ENCODE measurements at places on chromosomes 12 and 14.

GRCh38 chr12:54207539-54208294 is 18.9 kb upstream of the SMUG1 start:
- DNase-seq = peak; percentile 68

GRCh38 chr12:54479421-54479820 is 6.0 kb upstream of the GTSF1 start:
- DNase-seq = peak; percentile 93

DNA sequence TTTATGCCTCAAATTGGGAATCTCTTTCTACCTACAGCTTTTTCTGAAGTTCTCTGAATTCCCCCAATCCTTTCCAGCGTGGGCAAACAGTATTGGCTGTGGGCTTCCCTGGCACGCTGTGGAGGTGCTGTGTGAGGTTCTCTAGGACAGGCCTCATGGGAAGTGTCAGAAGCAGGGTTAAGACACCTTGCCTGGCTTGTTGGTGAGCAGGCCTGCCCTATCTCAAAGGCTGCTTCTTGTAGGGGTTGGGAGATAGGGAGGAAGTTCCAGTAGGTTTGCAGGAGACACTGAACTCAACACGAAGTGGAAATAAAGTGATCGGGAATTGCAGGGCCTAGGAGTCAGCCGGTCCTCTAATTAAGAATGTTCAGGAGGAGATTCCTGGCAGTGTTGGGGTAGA is 30.0 kb upstream of the DCD start:
- no peak for DNase-seq

DNA sequence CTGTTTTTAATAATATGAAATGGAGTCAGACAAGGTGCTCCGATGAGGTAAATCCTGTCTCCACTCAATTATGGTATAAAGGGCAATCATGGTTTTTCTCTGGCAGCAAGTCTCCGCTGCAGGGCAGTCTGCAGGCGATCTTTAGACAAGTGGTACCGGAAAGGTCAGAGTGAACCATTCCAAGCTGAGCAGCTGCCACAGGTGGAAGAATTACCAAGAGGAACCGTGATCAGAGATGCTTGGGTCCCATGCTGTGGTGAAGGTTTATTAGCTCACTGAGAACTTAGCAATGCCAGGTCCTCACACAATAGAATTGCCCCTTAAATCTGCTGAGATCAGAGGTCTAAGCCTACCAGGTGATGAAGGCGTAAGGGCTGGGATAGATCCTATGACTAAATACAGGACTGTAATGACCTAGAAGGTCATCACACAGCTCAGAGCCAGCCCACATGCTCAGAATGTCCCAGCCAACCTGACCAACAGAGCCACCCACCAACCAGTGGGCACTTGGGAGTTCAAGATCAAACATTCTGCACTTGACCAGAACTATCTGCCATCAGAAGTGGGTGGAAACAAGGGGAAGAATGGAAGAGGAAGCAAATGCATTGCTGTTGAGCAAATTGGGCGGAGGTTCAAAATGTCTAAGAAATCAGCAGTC is 175.2 kb upstream of the BCL2L14 start:
- no peak for DNase-seq

DNA sequence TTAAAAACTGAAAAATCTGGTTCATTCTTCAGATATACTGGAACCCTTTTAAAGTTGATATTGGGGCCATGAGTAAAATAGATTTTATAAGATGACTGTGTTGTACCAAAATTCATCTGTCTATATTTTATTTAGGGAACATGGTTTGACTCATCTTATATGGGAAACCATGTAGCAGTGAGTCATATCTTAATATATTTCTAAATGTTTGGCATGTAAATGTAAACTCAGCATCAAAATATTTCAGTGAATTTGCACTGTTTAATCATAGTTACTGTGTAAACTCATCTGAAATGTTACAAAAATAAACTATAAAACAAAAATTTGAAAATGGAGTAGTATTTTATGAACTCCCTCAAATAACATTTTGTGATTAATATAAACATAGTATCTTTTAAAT is 14.2 kb downstream of the PTGER2 start:
- DNase-seq = peak; percentile 29

DNA sequence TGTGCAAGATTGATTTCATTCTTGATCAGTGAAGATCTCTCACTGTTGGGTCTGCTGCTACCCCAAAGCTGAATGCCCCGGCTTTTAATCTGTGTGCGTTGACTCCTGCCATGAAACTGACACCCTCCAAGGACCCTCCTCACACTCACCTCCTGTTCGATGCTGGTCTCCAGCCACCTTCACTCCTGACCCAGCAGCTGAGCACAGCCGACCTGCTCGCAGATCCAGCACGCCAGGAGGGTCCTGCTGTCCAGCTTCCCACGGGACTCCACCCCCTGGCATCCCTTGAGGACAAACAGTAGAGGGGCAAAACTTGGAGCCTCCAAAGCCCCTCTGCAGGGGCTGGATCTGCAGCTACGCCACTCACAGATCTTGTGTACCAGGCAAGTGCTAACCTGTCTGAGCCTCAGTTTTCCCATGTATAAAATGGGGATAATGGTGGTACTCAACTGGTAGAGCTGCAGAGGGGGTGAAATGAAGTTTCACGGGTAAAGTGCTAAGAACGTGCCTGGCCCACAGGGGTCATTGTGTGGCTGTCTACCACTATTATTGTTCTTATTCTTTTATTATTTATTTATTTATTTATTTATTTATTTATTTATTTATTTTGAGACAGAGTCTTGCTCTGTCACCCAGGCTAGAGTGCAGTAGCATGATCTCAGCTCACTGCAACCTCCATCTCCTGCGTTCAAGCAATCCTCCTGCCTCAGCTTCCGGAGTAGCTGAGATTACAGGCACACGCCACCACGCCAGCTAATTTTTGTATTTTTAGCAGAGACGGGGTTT is 178.0 kb downstream of the PHETA1 start:
- DNase-seq = no peak

GRCh38 chr12:101694297-101694848 is 3.1 kb upstream of the CHPT1 start:
- DNase-seq = no peak

- no peak for DNase-seq
Measured at GRCh38 chr14:61342486-61342885, 21.1 kb downstream of the PRKCH start.

DNA sequence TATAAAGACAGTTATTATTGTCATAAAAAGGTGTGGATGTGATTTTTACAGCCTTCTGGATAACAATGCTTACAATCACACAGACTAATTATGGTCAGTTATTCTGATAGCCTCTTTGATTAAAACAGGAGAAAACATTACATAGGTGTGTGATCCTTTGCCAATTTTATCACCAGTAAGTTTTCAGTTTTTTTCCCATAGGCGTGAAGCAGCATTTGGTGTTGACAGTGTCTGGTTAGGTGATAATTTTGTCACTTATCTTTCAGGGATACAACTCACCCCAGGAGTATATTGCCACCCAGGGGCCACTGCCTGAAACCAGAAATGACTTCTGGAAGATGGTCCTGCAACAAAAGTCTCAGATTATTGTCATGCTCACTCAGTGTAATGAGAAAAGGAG is 208.8 kb downstream of the EPS8 start:
- no peak for DNase-seq

GRCh38 chr12:92434607-92435025 is 268.2 kb upstream of the PLEKHG7 start:
- no peak for DNase-seq

DNA sequence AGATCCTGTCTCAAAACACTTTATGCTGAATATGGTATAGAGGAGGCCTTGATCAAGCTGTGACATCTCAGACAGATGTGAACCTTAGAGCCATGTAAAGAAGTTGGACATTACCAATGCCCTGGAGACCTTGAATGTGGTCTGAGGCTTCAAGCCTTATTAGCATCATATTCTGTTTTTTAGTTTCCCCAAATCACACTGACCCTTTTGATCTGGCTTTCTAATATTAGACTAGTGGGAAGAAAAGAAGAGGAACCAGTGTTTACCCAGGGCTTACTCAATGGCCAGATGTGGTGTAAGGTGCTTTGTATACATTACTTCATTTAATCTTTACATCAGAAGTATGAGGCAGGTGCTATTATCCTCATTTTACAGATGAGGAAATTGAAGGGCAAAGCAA is 10.6 kb upstream of the TBPL2 start:
- no peak for DNase-seq

GRCh38 chr14:106837870-106838269 is 1311.5 kb downstream of the TMEM121 start:
- no peak for DNase-seq

DNA sequence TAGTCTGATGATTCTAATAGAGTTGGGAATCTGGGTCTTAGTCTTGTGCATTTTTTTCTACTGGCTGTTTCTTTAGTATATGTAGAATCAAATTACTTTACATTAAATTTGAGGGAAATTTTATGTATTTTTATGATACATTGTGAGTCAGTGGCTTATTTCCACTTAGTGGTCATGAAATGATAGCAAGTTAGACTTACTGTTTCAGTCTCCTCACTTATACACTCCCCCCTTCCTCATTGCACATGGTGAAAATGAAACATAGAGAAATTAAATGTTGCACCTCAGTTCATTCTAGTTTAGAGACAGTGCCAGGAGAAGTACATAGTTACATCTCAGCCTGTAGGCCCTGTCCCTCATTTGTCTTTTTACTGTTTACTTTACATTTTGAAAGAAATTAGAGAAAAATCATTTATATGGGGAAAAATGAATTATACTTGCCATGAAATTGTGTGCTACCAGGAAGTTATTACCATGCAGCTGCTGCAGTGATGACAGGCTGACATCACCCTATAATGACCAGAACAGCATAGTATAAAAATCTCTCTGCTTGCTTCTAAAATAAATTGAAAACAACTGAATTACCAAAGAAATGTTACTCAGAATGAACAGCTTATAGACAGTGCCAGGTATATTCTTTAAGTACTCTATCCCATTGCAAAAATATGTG is 113.2 kb downstream of the TRMT5 start:
- no peak for DNase-seq

DNA sequence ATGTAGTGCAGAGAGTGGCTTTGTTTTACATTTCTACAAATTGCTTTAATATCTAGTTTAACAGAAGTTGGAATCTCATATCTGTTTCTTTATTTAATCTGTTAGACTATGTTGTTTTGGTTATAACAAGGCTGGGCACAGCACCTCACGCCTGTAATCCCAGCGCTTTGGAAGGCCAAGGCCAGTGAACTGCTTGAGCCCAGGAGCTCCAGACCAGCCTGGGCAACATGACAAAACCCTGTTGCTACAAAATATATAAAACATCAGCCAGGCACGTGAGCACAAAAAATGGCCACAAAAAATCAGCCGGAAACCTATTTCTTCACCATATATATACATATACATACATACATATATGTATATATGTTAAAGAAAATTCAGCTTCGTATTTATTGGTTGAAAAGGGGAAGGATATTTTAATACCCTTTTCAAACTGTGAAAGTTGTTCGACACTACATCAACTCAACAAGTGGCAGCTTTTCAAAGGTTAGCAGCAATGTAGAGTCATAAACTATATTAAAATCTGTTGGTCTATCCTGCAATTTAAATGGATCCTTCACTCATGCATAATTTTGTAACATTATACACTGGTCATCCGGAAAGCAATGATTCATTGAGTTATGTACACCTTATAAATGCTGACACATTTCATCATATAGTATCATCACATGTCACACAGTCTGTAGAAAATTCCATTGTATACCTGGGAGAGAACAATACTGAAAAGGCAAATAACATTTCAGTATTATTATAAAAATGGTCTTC is 7.1 kb downstream of the NR2C1 start:
- DNase-seq = no peak

GRCh38 chr12:2551412-2551900 is 243.3 kb upstream of the FKBP4 start:
- DNase-seq = no peak

DNA sequence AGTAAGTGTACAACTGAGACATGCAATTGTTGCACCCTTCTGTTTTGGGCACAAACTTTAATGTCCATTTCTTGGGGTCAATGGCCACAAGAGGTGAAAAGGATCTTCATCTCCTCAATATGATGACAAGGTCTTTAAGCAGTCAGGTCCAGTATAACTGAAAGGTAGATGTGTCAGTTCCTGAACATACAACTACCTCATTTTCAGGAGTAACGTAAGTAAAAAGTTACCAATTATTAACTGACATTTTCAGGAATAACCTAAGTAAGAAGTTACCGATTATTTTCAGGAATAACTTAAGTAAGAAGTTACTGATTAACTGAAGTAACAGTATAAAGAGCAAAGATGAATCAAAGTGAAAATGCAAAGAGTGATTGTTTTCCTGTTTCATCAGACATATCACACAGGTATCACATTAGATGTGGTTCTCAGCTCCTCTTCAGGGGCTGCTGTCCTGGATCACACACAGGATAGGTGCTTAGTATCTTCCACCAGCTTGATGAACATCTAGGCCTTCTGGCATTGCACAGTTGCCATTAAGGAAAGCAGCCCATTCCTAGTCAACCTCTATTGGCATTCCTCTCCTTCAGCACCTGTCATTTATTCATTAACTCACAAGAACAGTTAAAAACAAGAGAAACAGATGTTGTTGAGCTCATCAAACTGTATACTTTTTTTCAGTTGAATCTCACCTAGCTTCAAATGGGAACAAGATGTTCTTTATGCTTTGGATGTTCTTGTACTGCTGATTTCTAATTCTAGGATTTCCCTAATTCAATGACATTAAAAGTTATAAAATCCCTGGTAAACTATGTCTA is 200.0 kb downstream of the FOXG1 start:
- DNase-seq = no peak

DNA sequence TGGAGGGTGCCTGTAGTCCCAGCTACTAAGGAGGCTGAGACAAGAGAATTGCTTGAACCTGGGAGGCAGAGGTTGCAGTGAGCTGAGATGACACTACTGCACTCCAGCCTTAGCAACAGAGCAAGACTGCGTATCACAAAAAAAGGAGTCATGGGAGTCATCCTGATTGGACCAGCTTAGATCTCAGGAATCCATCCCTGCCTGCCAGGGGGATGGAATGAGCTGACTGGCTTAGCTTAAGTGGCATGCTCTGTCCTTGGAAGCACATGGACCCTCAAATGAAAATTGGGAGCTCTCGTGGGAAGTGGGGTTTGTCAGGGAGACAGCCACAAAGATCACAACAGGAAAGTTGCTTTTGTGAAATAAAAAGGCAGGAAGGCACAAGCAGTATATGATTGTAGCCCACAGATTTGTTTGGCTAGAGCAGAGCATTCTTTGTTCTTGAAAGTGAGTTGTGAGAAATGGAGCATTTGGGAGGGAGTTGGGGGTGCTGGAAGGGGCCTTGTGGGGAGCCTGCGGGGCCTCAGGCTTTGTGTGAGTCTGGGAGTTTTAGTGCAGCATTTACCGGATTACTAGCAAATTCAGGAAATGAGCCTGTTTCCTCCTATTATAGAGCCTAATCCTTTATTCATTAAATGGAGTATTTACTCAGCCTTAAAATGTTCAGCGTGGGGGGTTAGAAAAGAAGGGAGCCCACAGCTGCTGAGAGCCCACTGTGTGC is 30.7 kb downstream of the DGLUCY start:
- DNase-seq = peak; percentile 72

DNA sequence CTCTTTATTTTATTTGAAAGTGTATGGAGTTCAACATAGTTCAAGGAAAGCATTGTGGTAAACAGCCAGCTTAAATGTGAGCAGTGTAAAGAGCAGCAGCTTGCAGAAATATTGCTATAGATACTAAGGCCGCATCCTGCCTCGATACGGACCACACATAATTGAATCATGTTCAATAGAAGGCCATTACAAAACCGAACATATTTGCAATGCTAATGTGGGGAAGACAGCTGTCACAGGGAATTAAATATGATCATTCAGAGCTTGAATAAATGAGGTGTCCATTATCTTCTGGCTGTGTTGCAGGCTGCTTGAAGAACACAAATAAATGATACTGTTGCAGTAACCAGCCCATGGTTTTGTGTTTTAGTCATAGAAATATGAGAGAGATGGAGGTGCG is 173.2 kb downstream of the BRMS1L start:
- DNase-seq = no peak

GRCh38 chr14:68451696-68452373 is 341.0 kb downstream of the ZFP36L1 start:
- DNase-seq = peak; percentile 41
